ENCODE measurements at places on chromosomes 6 and 20.

- DNase-seq = no peak
Observed at GRCh38 chr6:37897818-37898515, 78.4 kb downstream of the ZFAND3 start.

DNA sequence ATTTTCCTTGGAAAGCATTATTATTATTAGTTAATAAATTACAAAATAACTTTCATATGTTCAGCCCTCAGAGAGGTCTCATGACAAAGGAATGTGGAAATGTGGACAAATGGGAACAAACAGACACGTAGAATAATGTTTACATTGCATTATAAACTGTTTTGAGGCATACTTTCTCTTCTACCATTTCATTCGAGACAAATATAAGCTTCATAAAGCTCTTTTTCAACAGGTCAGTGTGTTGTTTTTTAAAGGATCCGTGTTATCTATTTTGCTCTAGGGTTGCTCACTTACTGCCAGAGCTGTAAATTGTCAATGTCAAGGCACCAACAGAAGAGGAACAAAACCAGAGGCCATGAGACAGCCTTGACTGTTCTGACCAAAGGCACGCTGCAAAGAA is 256.8 kb downstream of the PHACTR1 start:
- DNase-seq = no peak

GRCh38 chr6:150848400-150848799 is 17.1 kb upstream of the MTHFD1L start:
- no peak for DNase-seq

- no peak for DNase-seq
Observed at GRCh38 chr6:114247101-114247500, 95.7 kb downstream of the HS3ST5 start.

GRCh38 chr6:141877275-141877983 is 255.3 kb upstream of the GJE1 start:
- no peak for DNase-seq

GRCh38 chr20:1741309-1742048 is 83.9 kb upstream of the SIRPG start:
- DNase-seq = no peak

- DNase-seq = no peak
Observed at GRCh38 chr20:20085812-20086211, 33.5 kb downstream of the CFAP61 start.

DNA sequence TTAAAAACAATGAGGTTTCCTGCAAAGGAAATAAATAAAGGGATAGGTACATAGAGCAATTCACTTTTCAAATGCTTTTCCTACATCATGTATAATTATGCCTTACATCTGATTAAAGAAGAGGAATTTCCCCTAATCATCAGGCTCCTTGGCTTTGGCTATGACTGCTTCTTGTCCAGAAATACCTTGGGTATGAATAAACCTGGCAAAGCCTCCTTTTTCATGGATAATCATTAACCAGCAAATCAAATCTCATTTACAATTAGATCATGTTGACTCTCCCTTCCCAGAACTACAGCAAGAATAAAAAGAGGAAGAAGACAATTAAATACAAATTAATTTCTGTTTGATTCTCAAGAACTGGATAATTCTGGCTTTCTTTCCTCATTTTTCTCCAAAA is 58.0 kb upstream of the CD2AP start:
- DNase-seq = no peak

DNA sequence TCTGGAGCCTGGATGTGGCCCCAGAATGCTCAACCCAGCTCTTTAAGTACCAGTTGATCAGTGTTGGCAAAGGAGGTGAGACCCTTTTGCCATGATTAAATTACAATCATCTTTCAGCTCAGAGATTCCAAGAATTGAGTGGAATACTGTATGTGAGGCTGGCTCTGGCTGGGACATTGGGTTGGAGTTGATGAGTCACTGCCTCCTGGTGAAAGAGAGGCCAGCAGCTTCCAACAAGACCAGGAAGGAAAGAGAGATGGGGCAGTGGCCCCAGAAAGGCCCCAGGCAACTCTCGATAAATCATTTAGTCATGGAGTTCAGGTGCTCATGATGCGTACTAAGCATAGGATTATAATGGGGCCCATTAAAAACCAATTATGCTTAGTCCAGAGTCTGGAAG is 2.1 kb downstream of the TGM6 start:
- DNase-seq = no peak

- DNase-seq = no peak
Observed at GRCh38 chr6:158808941-158809678, 10.1 kb downstream of the EZR start.

- no peak for DNase-seq
Observed at GRCh38 chr6:49766762-49767161, 20.3 kb downstream of the PGK2 start.

GRCh38 chr6:43277306-43277642 is 20.8 kb upstream of the SLC22A7 start:
- no peak for DNase-seq

GRCh38 chr20:59831024-59831915 is 102.2 kb downstream of the SYCP2 start:
- no peak for DNase-seq

GRCh38 chr20:46400253-46400652 is 6.2 kb downstream of the ELMO2 start:
- DNase-seq = no peak

DNA sequence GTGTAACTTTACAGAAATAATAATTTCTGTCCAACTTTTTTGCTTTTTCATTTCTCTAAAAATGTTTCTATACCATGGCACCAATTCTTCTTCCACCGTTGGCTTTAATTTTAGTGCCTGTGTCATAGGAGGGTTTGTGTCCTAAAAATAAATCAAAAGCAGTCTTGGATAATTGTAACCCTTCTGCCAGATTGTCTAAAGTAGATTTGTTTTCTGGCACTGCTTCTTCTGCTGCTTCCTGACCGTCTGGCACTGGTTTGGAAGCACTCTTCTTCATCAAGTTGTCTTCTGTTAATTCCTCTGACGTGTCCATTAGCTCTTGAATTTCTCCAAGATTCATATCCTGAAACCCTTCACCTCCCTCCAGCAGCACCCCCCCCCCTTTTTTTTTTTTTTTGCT is 33.1 kb downstream of the SCAF8 start:
- no peak for DNase-seq

GRCh38 chr6:733431-734219 is 40.7 kb upstream of the EXOC2 start:
- DNase-seq = no peak

DNA sequence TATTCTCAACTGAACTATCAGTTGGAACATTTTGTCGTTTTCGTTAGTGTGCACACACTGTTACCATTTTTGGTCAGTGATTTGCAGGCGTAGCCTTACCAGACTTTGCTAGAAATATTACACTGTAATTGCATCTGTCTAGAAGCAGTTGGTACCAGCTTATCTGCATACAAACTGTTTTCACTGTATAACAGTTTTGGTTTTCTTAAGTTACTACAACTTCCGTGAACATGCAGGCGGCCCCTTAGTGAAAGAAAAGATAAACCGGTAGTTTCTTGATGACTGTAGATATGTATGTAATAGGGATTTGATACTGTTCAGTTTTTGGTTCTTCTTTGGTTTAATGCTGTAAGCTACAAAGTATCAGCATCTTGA is 1.3 kb downstream of the DSTN start:
- DNase-seq = no peak

GRCh38 chr20:59469267-59470252 is 134.8 kb upstream of the PHACTR3 start:
- no peak for DNase-seq

GRCh38 chr20:4813863-4814695 is 92.4 kb downstream of the PRND start:
- DNase-seq = no peak

- DNase-seq = no peak
Observed at GRCh38 chr6:107616775-107617174, 126.9 kb downstream of the SOBP start.

GRCh38 chr6:114355300-114355699 is 12.5 kb upstream of the HS3ST5 start:
- DNase-seq = no peak

GRCh38 chr6:129393654-129394053 is 316.3 kb downstream of the ARHGAP18 start:
- DNase-seq = no peak

All from hematopoietic multipotent progenitor cell treated with erythropoietin and hydrocortisone succinate and interleukin-3 and kit ligand, for 15 days (in vitro differentiated cells).